Left ventricle myocardium inferior (tissue), 1 donor: ENCODE measurements at places on chromosomes 5 and 9. TPM values are rescaled to one million over a fixed set of nuclear protein-coding genes. Genes with fewer than 3 reads are reported as not detected.

DEPDC1B gene
- 0.30 TPM for total RNA-seq

PCDHA11 gene
- total RNA-seq, result not detected

HNRNPH1 gene
- total RNA-seq, result 207 TPM

RLN2 gene
- total RNA-seq, result 0.44 TPM

DNA sequence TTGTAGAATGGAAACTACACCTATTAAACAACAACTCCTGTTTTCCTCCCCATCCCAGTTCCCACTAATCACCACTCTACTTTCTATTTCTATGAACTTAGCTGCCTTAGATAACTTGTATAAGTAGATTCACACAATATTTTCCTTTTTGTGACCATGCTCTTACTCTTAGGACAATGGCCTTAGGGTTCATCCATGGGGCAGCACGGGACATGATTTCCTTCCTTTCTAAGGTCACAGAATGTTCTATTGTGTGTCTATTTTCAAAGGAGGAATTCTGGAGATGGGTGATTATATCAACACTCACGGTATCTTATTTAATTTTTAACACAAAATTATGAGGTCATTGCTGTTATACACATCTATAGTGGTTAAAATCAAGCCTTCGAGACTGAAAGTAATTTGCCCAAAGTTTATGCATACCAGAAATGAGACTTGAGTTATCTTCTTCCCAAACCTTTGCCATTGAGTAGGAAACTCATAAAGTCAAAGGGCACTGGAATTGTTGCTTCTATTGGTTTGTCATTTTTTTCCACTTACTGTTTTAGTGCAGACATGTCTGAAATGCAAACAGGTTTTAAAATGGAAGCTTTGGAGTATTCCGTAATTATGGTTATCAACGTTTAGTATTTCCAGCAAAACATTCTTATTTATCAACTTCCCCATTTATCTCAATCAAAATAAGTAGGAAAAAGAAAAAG is 23.6 kb downstream of the CTSL start:
- peaks cover 7% of the 10 kb centered on the region for H3K27me3 ChIP-seq
- H3K4me1 ChIP-seq, result peaks cover 6% of the 10 kb centered on the region
- peak overlapping the region; percentile 82 for H3K27ac ChIP-seq
- no peak overlapping the region for H3K4me3 ChIP-seq
- H3K36me3 ChIP-seq, result no peaks in the 10 kb centered on the region
